ENCODE measurements at places on chromosomes 1 and 21.

DNA sequence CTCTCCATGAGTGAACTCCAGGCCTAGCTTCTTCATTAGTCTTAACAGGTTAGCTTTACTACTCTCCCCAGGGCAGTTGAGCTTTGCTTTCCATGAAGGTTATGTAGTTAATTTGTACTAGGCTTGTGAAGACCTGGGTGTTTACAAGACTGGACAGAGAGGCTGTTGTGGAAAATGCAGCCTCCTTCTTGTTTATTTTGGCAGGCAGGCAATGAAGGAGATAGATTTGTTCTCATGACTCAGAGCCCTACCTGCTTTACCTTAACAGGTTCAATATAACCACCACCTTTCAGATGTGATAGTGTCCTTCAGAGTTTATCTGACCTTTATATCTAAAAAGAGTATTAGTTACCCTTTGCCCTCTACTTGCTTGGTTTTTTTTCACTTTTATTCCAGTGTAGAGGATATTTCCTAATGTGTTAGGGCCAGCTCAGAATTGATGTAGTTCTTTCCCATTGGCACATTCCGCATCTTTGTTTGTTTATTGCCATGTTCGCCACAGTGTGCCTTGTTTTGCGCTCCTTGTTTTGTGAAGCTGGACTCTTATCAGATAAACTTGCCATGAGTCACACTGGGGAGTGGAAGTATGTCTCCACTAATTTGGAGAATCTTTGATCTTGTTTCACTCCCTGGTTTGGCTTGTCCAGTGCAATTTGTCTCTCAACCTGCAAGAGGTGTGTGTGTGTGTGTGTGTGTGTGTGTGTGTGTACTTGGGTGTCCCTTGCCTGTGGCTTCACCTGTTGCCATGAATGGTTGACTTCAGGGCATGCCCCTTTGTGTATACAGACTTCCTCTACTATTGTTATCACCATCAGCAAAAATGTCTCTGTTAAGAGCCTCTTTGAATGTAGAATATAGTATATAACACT lies 87.4 kb upstream of the MACF1 start:
- DNase-seq: no peak

GRCh38 chr1:185337246-185337645 lies 20.2 kb upstream of the IVNS1ABP start:
- DNase-seq: no peak

GRCh38 chr21:26167593-26167992 lies 3.0 kb downstream of the APP start:
- DNase-seq: no peak

DNA sequence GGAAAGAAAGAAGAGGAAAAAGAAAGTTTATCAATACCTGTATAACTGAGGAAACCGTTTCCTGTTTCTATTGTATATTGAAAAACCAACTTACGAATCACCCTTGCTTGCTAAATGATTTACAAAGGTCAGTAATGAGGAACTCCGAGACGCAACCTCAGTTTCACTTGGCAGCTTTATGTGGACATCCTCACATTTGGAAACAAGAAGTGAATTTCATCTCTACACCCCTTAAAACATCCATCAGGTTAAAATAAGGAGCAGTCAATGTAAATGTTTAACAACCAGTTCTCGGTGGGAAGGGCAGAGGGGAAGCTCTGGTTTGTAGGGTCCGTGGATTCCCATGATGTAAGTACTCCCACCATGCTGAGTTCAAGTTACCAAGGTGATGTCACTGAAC lies 481.7 kb upstream of the RUNX1 start:
- no peak for DNase-seq

DNA sequence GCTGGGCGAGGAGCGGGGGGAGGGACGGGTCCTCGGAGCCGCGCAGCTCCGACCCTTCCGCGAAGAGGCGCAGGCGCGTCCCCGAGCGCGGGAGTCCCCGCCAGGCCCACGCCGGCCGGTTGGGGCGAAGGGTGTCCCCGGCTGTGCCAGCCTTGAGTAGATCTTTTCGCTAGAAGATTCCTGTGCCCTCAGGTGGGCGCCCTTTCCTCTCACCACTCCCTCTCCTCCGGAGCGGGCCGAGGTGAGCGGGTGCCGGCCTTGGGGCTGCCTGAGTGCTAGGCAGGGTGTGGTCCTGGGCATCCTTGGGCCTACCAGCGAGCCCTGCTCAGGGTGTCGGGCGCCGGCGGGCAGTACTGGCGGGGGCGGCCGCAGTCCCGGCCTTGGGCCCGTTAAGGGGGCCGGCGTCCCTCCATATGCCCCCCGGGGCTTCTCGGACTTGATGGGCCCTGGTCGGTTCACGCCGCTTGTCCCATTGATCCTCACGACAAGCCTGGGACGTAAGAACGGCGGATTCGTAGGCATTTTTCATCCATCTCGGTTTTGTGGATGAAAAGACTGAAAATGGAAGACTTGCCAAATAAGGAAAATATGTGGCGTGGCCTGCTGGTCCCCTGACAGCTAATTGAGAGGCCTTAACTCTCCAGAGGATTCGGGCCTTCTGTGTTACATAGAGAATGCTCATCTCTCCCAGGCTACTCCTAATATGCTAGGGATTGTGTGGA lies 712 bp downstream of the DEGS1 start:
- no peak for DNase-seq

- no peak for DNase-seq
These were observed 55.7 kb downstream of the RGS5 start for GRCh38 chr1:163147019-163147418.

DNA sequence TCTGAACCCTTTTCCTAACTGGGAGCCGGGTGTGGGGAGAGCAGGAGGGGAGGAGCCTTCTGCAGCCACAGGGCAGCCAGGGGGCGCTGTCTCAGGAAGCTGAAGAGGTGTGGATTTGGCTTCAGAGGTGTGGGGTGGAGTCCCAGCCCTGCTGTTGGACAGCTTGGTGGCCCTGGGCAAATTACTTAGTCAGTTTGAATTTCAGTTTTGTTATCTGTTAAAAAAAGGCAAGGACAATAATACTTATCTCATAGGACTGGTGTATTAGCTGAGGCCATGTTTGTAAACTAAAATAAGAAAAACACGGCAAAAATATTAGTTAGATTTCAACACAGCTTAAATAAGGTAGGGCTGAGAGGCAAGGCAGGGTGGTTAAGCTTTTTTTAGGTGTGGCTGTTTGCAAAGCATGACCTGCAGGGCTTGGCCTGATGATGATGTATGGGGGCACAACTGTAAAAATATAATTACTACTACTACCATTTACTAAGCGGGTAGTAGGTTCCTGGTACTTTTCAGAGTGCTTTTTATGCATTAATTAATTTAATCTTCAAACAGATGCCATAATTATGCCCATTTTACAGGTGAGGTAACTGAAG lies 111.8 kb downstream of the PLXNA2 start:
- DNase-seq: peak; percentile 45

DNA sequence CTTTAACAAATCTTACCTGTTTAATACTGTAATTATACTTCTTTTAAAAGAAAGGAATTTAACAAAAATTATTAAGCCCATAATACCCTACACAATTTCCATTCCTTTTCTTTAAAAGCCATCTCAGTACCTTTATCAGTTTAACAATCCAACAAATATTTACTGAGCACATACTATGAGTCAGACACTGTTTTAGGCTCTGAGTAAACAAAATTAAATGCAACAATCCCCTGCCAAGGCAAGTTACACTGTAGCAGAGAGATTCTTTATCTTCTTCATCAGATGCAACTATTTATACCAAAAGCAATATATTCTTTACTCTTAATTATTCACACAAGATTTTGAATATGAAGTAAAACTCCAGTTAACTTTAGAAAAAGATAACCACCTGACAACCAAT lies 12.0 kb downstream of the DENND1B start:
- DNase-seq: no peak

DNA sequence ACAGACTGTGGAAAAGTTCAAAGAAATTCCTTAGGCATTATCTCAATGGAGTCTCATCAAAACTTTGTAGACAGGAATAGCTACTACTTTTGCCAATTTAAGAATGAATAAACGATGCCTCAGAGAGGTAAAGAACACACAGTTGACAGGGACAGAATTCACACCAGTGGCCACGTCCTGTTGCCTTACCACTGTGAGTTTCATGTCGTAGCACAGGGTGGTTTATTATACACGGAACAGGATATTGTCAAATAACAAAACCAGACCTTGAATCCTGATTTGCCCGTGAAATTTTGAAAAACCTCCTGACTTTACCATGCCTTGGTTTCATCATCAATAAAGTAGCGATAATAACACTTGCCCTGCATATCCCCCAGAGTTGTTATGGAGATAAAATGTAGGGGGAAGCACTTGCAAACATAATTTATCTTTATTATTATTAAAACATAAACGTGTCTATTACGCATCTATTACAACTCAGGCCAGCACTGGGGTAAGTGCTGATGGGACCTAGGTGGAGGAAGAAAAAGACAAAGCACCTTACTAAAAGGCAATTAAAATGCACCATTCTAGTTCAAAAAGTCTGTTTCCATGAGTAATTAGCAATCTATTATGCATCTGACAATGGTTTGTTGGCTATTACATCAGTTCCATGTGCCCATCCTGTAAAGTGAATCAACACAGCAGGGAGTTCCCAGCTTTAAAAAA lies 408.1 kb upstream of the RUNX1 start:
- DNase-seq: no peak

DNA sequence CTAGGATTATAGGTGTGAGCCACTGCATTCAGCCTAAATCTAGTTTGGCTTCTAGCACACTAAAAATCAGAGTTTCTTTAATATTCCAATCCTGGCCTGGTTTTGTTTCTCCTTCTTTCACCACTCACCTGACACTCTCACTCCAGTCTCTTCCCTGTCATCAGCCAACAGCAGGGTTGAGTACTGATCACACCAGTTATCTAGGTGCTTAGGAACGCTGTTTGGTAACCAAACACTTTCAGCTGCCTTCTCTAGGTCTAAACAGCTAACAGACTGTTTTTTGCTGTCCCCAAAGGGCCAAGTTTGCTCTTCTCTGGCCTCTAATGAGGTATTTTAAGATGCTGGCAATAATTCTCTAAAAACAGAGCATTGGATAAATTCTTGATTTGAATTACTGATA lies 17.7 kb upstream of the FRRS1 start:
- DNase-seq: no peak

- DNase-seq: no peak
These were observed 683 bp upstream of the EFNA4 start for GRCh38 chr1:155062702-155063411.

GRCh38 chr1:2384941-2385481 lies 6.3 kb downstream of the MORN1 start:
- DNase-seq: no peak

- DNase-seq: no peak
These were observed 3.7 kb downstream of the E2F2 start for GRCh38 chr1:23527366-23527765.

DNA sequence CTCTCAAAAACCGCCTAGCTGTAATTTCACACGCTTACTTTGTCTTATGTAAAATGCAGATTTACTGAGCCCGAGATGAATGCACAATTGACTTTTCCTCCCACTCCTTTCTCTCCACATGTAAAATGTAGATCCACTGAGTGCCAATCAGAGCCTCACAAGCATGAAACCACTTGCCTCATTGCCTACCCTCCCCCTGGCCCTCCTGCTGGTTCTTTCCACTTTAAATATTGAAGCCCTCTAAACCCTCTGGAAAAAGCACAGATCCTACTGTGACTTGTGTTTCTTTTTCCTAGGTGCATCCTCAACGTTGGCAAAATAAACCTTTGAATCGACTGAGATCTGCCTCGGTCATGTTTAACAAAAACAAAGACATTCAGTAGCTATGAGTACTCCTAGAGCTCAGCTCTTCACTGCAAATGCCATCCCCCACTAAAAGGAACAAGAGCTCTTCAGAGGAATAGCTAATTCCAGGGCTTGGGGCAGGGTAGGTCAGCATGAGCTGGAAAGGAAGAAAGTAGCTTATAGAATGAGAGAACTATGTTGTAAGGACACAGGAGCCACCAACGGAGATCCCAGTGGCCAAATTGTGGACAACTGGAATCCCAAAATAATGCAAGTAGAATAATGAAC lies 365.5 kb upstream of the RUNX1 start:
- DNase-seq: no peak

- DNase-seq: no peak
These were observed 4.1 kb upstream of the WNT9A start for GRCh38 chr1:227951624-227952373.

DNA sequence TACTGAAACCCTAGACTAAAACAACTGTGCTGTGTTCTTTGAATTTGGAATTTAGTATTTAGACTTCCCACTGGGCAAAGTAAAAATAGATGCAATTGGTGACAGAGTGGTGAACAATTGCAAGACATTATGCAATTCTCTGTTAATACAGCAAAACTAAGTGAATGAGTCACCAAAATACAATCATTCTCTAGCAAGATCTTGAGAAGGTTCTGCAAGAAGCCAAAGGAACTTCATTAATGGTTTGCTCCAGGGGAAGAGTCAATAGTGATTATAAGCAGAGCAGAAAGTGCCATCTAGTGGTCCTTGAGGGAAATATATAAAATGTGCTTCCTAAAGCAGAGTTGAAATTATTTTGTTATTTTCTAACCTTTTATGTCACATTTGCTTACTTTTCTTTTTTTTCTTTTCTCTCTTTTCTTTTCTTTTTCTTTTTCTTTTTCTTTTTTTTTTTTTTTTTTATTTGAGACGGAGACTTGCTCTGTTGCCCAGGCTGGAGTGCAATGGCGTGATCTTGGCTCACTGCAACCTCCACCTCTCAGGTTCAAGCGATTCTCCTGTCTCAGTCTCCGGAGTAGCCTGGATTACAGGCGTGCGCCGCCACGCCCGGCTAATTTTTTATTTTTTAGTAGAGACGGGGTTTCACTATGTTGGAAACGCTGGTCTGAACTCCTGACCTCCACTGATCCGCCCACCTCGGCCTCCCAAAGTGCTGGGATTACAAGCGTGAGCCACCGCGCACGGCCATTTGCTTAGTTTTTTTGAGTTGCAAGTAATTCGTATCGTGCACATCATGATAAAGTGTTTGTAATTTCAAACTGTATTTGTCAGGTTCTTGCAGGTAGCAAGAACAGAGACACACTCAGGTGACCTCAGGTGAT lies 99.2 kb downstream of the CTH start:
- peak; percentile 75 for DNase-seq

GRCh38 chr1:225461533-225462428 lies 33.9 kb upstream of the LBR start:
- DNase-seq: no peak

- DNase-seq: no peak
These were observed 49.8 kb downstream of the SLC35D1 start for GRCh38 chr1:67004176-67004575.

DNA sequence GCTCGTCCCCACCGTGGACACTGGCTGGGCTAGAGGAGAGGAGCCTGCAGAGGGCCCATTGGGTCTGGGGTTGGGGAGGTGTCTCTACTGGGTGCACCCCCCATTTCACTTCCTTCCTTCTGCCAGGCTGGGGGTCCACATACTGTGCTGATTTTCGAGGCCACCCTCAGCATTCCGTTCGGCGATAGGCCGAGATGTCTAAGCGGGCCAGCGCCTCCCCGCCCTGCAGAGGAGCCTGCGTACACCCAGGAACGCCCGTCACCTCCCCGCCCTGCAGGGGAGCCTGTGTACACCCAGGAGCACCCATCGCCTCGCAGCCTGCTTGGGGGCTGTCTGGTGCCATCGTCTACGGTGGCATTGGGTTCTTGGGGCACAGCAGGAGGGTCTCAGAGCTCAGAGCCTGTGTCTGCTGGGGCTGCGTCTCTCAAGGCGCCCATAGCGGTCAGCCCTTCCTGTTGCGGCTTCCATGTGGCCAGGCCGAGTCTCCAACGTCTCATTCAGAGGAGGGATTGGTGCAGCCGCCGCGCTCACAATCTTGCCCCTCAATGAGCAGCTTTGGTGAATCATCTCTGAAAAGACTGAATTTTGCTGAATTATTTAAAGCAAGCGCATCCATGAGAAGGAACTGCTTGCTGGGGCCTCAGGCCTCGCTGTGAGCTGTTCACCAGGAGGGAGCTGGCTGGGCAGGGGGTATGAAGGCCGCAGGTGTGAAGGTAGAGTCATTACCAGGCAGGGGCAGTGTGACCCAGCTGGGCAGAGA lies 30.7 kb upstream of the AGPAT3 start:
- no peak for DNase-seq

Measured in amniotic stem cell (primary cell).